ENCODE measurements at places on chromosomes 7 and 10.

GRCh38 chr10:43054593-43054992 is 22.3 kb upstream of the RET start:
- DNase-seq = no peak

- no peak for DNase-seq
Observed at GRCh38 chr7:108211382-108212201, 81.4 kb upstream of the LAMB4 start.

DNA sequence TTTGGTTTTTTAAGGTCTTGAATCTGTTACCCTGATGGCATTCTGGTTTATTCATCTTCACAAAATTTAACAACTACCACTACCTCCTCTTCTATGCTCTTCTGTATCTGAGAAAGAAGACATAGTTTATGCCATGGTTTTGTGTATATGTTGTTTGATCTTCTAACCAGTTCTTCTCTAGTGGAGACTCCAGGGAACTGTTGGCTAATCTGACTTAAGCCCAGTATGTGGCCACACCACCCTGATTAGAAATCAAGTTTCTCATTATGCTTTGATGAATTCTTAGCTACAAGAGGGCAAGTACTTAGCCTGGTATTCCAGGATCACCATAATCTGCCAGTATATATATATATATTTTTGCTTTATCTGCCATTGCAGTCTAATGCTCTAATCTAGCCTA is 99.5 kb upstream of the MXI1 start:
- no peak for DNase-seq

DNA sequence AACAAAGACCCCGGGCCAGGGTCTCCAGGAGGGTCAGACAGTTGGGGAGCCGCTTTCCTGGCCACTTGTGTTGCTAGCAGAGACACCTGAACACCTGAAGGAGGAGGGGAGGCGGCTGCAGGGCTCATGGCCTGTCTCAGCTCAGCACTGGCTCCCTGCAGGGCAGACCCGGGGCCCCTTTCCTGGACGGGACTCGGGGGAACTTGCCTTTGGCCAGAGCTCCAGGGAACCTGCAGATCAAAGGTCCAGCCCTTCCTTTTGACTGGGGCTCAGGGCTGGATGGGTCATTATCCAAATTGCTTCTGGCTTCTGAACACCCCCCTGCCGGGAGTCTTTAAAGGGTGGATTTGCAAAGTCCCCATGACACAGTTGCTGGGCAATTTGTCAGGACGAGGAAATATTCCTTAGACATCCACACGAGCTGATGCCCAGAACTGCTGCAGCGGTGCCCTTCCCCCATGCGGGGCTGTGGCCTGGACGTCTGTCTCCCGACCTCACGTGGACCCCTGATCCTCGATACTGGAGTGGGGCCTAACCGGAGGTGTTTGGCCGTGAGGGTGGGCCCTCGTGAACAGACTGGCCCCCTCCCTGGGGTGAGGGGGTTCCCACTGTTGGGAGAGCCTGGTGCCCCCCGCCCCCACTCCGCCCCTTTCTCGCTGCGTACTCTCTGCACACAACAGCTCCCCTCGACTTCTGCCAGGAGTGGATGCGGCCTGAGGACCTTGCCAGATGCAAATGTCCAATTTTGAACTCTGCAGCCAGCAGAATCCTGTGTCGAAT is 194.3 kb downstream of the ELFN1 start:
- DNase-seq = no peak

GRCh38 chr7:137870078-137870477 is 23.3 kb upstream of the DGKI start:
- no peak for DNase-seq

DNA sequence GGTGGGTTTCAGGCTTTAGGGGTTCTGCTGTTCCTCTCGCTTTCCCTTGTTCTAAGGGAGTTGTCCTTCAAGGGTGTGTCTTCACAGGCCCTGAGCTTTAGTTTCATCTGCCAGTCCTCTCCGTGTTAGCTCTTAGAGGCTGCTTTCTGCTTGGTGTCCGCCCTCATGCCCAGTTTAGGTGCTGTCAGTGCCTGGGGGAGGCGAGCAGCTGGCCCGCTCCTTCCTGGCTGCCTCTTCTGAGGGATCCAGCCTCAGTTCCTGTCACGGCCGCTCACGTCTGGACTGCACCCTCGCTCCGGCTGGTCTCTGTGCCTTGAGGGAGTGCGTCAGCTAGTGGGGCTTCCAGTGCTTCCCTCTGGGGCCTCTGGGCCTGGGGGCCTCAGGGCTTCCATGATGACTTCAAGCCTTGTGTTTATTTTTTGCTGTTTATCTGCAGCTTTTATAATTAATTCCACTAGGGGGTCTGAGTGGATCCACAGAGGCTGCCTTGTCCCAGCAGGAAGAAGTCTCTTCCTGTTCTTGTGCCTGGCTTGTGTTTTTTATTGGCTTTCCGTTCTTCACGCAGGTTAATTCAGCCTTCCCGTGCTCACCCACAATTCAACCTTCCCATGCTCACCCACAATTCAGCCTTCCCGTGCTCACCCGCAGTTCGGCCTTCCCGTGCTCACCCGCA is 33.0 kb downstream of the WDR37 start:
- DNase-seq = no peak

GRCh38 chr7:1238450-1238882 is 5.8 kb downstream of the UNCX start:
- DNase-seq = no peak

GRCh38 chr7:4774007-4774406 is 1.4 kb upstream of the AP5Z1 start:
- no peak for DNase-seq

DNA sequence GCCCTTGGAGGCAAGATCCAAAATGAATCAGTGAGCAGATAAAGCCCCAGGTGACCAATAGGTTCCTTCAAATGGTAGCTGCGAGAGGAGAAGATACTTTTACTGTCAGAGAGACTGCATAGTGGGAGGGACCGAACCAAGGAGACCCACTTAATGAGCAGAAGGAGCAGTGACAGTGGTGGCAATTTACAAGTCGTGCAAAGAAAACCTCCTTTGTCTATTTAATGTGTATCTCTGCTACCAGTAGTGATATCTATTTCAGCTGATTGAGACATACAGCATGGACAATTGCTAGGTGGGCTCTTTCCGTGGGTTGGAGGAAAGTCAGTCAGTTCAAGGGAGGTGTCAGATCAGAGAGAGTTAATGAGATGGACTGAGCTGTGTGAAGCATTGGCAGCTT is 480.4 kb downstream of the GATA3 start:
- DNase-seq = no peak

DNA sequence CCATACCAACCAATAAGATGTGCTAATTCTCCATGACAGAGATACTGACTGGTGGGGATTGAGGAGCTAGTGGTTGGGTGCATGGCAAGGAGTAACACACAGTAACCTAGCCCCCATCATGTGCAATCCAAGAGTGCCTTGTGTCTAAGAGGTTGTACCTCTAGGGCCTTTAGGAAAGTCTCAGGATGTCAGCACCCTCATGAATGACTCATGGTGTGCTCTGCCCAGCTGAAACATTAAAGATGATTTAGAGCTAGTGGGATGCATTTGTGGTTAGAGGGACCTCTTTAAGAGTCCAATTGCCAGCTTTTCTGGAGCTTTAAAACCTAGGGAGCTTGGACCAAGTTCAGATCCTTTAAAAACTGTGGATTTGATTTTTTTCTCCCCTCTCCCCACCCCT is 181.1 kb downstream of the HERPUD2 start:
- no peak for DNase-seq

- no peak for DNase-seq
Observed at GRCh38 chr10:14611968-14612693, 162.6 kb downstream of the FAM107B start.

DNA sequence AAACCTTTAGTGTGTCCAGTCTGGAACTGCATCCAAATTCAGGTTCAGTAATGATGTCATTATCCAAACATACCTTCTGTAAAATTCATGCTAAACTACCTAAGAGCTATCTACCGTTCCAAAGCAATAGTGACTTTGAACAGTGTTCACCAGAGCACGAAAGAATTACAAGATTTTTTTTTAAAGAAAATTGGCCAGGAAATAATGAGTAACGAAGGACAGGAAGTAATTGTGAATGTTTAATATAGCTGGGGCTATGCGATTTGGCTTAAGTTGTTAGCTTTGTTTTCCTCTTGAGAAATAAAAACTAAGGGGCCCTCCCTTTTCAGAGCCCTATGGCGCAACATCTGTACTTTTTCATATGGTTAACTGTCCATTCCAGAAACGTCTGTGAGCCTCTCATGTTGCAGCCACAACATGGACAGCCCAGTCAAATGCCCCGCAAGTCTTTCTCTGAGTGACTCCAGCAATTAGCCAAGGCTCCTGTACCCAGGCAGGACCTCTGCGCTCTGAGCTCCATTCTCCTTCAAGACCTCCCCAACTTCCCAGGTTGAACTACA is 694 bp upstream of the FAS start:
- DNase-seq = no peak

DNA sequence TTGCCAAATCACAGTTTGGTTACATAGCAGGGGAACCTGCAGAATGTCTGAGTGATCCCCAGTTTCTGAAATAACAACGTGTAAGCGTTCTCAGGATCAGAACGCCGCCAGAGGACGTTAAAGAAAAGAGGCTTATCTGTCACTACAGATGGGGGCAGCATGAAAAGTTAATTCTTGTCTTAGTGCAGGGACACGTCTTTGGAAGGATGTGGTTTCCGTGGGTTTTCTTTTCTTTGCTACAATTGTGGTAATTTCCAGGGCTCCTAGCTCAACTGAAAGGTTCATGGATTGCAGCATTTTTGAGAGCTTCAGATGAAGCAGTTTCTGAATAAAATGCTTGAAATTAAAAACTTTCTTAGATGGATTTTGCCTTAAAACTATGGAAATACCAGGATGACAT is 106.6 kb downstream of the PRKCQ start:
- peak; percentile 24 for DNase-seq

- DNase-seq = no peak
Observed at GRCh38 chr7:105734233-105734632, 142.2 kb downstream of the ATXN7L1 start.

- no peak for DNase-seq
Observed at GRCh38 chr7:109641445-109641844, 1071.8 kb downstream of the DNAJB9 start.

- DNase-seq = no peak
Observed at GRCh38 chr7:20894806-20895205, 108.1 kb upstream of the SP8 start.

- no peak for DNase-seq
Observed at GRCh38 chr7:53351681-53352080, 316.2 kb downstream of the POM121L12 start.

DNA sequence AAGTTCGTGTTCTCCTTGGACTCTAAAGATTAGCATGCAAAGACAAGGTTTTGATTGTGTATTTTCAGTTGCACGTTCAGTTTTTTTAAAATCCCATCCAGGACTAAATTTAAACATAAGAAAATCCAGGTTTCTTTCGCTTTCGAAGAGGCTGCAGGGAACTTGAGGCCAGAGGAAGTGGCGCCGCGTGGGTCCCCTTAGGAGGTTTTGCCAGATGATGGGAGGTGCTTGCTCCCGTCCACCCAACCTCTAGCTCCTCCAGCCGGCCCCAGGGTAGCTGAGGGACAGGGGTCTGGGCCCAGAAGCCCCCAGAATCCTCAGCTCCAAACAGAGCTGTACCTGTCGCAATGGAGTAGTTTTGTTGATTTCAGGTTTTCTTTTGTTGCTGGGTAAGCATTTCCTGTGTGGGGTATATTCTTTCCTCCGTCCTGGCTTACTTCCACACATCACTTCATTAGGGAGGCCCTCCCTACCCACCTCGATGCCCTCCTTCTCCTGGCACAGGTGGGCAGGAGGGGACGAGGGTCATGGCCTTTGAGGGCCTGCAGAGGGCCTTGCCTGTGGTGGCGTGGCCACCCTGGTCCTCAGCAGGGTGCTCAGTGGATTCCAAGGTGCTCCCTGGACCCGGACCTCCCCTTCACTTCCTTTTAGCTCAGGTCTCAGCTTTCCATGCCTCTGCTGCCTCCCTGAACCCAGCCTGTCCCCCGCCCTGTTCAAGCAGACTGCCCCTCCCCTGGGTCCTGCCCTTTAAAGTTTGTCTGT is 32.6 kb downstream of the LHPP start:
- DNase-seq = no peak

Measured in stimulated activated CD8-positive, alpha-beta memory T cell treated with anti-CD3 and anti-CD28 coated beads, Interleukin-4, amount 100 ng/mL, for 1 hour (primary cell).